ENCODE measurements at places on chromosomes 4 and X.
A peak's percentile ranks its signal among the peaks of the same experiment; 100 is the strongest.

- peak; percentile 26 for DNase-seq
Measured at GRCh38 chrX:107628662-107629539, 591 bp downstream of the PRPS1 start.

- DNase-seq: no peak
Measured at GRCh38 chr4:28075401-28075956, 1214.8 kb downstream of the STIM2 start.

DNA sequence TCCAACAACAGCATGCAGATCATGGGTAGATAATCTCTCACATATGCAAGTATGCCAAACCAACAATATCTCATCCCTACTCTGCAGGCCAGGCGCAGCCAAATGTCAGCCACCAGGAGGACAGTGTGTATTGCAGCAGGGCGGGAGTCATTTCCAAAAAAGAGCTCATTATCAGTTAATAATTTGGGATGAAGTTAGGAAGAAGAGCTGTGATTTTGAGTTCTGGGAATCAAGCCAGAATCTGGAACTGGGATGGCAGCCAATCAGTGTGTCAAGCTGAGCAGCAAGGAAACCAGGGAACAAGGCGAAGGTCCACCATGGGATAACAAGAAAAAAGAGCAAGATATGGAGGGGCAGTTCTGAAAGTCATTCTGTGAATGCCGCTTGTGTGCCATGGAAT, 88.2 kb upstream of the CAMK2D start:
- peak; percentile 9 for DNase-seq

DNA sequence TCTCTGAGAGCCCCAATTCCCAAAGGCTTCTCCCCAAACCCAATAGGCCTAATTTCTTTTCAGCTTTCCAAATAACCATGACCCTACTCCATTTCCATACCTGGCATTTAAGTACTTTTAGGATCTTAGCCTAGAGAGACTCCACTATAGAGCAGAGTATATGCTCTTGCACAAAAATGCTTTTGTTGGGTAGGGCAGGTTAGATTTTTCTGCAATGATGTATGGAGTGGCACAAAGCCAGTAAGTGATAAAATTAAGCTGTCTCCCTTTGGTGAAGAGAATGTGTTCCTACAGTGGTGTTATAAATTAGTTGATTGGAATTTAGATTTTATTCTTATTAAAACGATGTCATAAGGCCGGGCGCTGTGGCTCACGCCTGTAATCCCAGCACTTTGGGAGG, 124.9 kb downstream of the INPP4B start:
- no peak for DNase-seq

GRCh38 chr4:8097141-8097541, 61.5 kb downstream of the ABLIM2 start:
- DNase-seq: no peak

DNA sequence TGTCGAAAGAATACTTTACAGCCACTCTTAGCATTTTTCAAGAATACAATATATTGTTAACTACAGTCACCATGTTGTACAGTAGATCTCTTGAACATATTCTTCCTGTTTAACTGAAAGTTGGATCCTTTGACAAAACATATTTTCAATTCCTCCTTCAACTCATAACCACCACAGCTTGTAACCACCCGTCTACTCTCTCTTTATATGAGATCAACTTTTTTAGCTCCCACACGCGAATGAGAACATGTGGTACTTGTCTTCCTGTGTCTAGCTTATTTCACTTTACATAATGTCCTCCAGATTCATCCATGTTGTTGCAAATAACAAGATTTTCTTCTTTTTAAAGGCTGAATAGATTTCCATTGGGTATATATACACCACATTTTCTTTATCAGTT, 338.3 kb upstream of the IGFBP7 start:
- DNase-seq: no peak

GRCh38 chrX:136130931-136131833, 16.2 kb upstream of the FHL1 start:
- DNase-seq: no peak

DNA sequence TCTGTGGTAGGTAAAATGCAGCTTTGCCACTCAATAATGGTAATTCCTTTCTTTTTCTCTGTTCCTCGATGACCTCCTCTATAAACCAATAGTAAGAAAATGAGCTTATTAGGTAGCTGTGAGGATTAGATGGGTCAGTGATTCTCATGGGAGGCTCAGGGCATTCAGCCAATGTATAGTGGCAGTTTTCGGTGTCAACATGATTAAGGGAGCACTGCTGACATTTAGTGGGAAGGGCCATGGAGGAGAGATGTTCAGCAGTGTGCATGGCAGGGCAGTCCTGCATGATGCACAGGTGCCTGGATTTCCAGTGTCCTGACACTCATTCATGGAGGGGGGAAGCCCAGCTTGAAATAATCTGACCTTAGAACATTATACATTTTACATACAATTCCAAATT, 232.8 kb downstream of the PDGFC start:
- no peak for DNase-seq

GRCh38 chr4:123449362-123449761, 52.8 kb downstream of the SPRY1 start:
- no peak for DNase-seq

DNA sequence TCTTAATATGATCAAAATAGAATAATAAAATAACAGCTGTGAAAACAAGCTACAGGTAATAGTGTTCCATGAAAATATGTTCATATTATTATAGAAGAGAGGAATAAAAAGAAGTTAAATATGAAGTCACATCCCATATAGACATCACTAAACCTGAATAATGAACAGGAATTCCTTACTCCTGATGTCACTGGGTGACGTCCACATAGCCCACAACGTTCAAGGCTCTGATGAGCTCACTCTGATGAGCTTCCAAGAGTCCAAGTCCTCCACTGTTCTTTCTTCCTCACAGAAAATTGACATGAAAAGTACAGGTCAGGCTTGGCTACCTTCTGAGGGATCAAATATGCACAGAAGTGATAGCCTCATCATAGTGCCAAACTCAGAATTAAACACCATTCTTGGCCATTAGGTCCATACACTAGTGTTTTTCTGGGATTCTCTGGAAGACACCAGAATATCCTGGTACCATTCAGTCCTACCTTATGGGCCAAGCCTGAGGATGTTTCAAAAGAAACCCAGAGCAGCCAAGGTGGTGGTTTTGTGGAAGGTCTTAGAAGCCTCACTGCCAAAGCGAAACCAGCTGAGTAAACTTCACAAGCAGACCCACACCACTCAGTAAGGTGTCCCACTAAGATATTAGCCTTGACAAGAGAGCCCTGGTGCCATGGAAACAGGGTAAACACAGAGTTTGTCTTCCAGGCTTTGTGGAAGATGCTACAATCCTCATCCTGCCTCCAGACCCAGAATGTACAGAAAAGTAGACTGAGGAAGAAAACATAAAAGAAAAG, 138.4 kb upstream of the HHIP start:
- DNase-seq: no peak

GRCh38 chrX:88883200-88883599, 136.2 kb downstream of the CPXCR1 start:
- DNase-seq: no peak

- no peak for DNase-seq
Measured at GRCh38 chr4:72702948-72703347, 133.9 kb upstream of the ADAMTS3 start.

DNA sequence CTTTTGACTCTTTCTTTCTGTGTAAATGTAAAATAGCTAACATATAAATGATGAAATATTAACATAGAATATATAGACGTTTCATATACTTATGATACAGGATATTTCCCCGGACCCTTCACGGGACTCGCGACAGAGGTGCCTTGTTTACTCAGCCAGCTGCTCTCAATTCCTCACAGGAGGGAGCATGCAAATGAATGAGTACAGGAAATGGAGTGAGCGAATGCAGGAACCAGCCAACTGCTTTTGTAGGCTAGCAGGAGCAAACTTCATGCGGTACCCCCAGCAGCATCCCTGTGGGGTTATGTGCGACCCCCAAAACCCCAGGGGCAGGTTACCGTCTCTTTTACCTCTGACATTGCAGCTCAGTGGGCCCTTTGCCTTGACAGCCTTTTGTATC, 110.3 kb upstream of the PDHA2 start:
- no peak for DNase-seq

GRCh38 chr4:107577743-107578142, 142.3 kb downstream of the PAPSS1 start:
- DNase-seq: no peak

GRCh38 chr4:163731071-163731470, 236.6 kb downstream of the TMA16 start:
- DNase-seq: no peak

DNA sequence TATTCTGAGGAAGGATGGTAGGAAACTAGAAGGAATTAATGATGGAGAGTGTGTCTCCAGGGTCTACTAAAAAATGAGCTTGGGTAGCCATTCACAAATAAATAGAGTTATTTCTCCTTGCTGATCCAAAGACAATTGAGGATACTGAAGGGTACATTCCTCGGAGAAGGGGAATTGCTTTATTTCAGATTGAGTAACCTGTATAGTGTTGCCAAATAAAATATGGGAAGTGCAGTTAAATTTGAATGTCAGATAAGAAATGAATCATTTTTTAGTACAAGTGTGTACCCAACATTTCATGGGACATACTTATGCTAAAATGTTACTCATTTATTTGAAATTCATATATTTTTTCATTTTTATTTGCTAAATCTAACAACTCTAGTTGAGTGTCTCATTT, 16.0 kb upstream of the VSIG1 start:
- DNase-seq: no peak

GRCh38 chr4:98653890-98654867, 4.2 kb downstream of the TSPAN5 start:
- DNase-seq: no peak

DNA sequence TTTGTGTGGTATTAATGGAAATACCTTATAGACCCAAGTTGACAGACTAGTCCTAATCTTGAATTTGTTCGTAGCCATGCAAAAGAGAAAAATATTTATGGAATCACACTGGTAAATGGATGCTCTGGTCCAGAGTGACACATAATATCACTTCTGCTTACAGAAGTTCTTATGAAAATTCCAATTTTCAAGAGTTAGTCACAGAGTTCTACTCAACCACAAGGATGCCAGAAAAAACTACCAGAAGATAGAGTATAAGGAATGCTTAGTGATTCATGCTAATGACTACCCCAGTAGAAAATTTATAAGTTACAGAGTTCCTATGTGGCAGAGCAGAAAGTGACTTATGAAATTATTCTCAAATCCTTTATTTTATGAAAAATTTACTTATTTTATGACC, 1384.8 kb downstream of the FAM133A start:
- DNase-seq: no peak

DNA sequence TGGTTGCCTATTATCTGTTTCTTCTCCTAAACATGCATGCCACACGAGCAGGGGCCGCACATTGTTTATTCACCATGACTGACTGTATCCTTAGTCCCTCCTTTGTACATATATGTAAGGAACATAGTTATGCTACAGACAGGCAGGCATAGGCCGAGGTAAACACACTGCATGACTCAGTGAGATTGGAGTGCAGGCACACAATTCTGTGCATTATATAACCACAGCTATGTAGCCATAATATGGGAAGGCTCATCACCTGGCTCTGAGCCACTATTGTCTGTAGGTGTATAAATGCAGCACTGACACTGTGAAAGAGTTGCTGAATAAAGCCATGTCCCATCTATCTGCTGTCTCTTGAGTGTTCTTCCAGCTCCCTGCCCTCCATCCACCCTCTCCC, 431.6 kb downstream of the IDS start:
- DNase-seq: no peak

DNA sequence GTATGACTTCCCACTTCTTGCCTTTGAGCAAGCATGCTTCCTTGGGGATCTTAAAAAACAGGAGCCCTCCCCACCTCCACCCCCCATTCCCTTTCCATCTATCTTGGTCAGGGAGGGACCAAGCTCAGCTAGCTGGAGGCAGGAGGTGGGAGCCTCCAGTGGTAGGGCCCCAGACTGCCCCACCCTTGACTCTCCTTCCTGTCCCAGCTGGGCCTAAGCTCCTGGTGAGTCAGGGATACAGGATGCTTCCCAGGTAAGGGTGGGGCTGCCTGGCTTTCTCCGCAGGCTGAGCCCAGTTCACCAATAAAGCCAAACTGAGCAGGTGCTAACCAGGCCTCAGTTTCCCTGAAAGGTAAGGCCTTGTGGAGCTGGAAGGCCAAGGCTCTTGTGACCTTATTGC, 15.2 kb downstream of the EFNB1 start:
- DNase-seq: no peak

- no peak for DNase-seq
Measured at GRCh38 chr4:108885211-108885610, 122.4 kb upstream of the ETNPPL start.

- DNase-seq: no peak
Measured at GRCh38 chrX:70264784-70265183, 3.4 kb upstream of the ARR3 start.

- DNase-seq: peak; percentile 73
Measured at GRCh38 chrX:12949927-12950656, 24.8 kb upstream of the TMSB4X start.

DNA sequence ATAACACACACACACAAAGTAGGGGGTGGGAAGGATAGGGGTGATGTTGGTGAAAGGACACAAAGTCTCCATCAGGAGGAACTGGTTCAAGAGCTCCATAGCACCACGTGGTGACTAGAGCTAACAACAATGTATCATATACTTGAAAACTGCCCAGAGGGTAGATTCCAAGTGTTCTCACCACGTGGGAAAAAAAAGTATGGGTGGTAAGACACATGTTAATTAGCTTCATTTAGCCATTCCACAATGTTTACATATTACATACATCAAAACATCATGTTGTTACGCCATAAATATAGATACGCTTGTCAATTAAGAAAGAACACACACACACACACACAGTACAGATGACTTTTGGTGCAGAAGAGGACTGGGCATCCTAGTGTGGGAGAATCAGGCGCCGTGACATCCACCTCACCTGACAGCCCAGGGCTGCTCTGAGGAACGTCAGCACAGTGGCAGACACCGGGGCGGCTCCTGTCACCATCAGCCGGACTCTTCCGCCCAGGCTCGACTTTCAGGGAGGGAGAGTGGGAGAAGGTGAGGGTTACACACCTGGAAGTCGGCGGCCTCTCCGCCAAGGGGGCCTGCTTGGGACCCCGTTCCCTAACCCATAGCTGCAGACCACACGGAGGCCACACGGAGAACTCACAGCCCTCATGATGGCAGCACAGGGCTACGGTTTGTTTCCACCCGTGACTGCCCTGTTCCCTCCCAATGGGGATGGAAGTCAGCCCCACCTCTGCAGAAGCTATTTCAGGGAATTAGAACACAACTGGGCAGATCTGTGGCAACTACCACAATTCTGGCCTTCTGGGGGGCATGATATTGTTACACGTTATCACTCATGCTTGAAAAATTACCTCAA, 31.8 kb upstream of the CENPU start:
- no peak for DNase-seq

GRCh38 chrX:41116948-41117347, 31.7 kb downstream of the USP9X start:
- no peak for DNase-seq

GRCh38 chr4:34289489-34289888, 1954.8 kb downstream of the ARAP2 start:
- no peak for DNase-seq

All from hindlimb muscle (tissue), 1 donor.